NCI-H526 (cell line): ENCODE measurements at places on chromosomes 12 and 14.
A peak's percentile ranks its signal among the peaks of the same experiment; 100 is the strongest.

GRCh38 chr12:3302401-3303041 is 188.5 kb upstream of the PRMT8 start:
- DNase-seq: no peak

DNA sequence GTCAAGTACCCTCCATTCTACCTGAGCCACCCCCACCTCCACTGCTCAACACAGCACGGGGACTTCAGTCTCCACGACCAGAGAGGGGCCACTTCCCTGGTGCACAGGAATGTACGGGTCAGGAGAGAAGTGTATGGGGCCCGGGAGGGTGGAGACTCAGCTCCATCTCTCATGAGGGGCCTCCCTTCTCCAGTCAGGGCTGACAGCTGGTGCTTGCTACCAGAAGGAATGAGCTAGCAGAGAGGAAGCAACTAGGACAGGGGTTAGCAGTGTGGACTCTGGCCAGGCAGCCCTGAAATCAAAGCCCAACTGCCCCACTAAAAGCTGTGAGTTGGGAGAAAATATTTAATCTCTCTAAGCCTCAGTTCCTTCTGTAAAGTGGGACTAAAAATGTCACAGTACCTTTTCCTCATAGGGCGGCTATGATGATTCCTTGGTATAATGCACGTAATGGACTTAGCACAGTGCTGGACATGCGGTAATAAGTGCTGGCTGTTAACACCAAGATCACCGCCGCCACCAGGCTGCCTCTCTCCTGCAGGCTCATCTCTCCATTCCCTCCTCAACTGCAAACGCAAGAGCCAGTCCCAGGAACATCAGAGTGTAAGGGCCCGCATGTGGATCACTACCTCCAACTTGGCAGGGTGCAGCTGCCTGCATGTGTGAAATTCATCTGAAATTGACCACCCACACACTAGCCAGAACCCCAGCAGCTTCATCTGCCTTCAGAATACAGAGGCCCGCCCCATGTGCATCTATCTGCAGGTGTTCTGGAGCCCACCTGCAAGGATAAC is 14.6 kb downstream of the ACTN1 start:
- DNase-seq: no peak

DNA sequence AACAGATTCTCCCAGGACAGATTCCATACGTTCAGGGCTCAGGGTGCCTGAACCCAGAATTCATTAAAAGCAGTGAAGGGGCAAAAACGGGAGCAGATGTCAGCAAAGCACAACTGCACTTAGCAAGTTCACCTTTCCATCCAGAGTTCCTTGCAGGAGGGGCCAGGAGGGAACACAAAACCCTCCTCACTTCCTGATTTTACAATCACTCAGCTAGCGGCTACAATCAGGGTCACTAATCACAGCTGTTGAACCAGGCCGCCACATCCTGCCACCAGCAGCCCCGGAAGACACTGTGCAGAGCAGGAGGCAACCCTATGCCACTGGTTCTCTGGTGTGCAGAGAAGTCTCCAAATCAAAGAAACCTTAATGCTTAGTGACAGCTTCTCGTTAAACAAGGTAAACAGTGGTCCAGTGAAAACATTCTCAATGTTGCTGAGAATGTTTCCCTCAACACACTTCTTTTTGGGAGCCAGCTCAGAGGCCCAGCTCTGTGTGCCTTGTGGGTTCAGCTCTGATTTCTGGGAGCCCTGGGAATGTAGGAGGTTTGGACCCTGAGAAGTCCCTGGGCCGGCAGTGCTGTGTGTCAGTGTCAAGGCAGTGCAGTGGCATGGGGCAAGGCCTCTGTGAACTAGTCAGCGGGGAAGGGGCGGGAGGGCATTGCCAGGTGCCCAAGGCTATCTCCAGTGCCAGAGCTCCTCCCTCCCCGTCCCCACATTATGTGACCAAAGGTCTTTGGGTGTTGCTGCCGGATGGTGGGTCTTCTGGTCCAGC is 54.5 kb downstream of the VCPKMT start:
- no peak for DNase-seq

- no peak for DNase-seq
Observed at GRCh38 chr14:76382495-76382832, 6.5 kb downstream of the ESRRB start.

- DNase-seq: no peak
Observed at GRCh38 chr12:72173974-72174373, 98.2 kb upstream of the TRHDE start.

DNA sequence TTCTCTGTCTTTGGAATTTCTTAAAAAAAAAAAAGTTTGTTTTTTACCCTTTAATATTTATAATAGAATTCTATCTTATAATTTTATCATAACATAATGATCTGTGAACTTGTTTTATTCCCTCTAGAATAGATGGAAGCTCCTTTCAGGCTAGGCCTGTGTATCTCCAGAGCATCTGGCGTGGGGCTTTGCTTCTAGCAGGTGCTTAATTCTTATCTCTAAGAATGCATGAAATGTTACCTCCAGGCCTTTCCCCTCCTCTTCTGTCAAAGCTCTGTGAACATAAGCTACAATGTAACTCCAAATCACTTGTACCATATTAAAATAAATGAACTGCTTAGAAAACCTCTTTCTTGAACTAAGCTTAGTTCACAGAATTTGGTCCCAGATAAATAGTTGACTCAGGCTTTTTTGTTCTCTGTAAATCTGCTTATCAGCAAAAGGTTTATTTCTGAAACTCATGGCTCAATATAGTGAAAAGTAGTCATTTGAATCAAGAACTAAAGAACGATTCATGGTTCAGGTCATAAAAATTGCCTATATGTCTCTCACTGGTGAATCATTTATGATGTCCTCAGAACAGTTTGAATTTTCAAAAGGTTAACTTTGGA is 407.1 kb downstream of the TRHDE start:
- no peak for DNase-seq

GRCh38 chr12:49942921-49943624 is 7.5 kb upstream of the AQP2 start:
- DNase-seq: no peak

- DNase-seq: no peak
Observed at GRCh38 chr14:35365130-35366055, 39.2 kb downstream of the NFKBIA start.

DNA sequence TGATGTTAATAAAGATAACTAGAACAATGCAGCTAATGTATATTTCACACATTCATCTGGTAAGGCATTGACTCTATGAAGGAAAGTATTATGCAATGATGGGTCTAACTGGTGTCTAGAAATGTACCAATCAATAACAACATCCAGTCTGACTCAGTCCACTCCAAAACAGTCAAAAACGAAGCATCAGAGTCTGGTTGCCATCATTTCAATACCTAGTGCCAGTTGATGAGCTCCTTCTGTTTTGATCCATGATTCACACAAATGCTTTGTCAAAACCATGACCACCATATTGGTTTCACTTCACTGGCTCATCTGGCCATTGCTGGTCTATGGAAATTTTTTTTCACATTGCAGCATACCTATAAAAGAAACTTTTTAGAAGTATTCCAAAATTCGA is 747.2 kb upstream of the TMEM132C start:
- no peak for DNase-seq

DNA sequence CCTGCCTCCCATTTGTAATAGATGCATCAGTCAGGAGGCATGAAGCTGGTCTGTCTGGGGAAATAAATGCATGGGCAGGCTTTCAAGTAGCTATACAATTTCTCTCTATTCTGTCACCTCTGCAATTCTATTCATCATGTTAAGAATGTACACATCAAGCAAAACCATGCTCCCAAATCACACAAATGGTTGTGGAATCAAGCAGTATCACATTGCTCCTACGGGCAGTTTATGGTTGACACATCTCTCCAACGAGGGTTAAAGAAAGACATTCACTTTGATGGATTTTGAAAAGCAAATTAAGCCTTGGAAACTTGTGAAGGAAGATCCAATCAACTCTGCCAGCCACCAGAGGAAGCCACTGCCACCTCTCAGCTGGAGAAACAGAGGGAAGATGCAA is 1277.4 kb upstream of the TMEM132C start:
- DNase-seq: no peak

DNA sequence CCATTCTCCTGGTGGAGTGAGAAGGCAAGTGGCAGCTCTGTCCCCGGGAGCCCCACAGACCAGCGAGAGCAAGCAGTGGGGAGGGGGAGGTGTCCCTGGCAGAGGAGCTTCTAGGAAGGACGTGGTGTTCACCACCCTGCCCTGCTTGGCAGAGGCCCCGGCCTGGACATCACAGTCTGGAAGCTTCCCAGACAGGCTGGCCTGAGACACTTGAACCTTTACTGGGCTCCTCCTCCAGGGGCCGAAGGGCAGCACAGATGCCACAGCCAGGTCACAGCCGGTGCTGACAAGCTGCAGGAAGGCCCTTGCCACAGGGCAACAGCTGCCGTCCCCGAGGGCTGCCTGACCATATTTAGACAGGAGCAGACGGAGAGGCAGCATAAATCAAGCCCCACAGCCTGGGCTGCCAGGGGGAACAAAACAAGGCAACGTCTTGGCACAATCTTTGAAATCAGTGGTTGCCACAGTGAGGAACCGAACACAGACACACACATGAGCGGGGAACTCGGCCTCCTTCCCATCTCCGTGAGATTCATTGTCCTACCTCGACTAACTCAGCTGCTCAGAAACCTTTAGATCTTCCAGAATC is 28.5 kb downstream of the PRIMA1 start:
- DNase-seq: peak; percentile 6

DNA sequence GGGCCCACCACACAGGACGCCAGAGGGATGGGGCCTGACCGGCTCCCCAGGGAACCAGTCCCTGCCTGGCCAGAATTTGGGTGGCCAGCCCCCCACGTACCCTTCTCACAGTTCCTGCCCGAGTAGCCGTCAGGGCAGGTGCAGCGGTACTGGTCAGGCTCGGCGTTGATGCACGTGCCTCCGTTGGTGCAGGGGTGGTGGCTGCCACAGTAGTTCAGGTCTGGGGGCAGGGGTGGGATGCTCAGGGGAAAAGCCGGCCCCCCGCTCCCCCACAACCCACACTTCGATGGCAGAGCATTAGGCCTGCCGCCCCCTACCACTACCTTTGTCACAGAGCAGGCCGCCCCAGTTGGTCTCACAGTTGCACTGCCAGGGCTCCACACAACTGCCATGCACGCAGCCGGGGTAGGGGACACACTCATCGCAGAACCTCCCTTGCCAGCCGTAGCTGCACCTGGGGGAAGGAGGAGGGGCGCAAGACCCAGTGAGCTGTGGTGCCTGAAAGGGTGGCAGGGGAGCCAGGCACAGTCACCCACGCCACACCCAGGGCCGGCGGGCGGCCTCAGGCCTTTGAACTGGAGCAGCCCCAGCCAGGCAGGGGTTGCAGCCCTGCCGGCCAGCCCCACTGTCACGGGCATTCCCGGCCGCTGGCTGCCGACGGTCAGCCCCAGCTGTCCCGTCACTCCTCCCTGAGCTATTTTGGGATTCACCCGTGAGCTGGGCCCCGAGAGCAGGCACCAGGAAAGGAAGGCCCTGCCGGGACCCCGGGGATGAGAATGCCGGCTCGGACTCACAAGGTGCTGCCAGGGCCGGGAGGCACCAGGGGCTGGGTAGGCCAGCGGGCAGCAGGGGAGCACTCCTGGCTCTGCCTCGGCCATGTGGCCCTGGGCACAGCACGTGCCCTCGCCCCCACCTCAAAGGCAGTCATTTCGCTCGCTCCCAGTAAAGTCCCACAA is 16.5 kb downstream of the JAG2 start:
- DNase-seq: no peak

DNA sequence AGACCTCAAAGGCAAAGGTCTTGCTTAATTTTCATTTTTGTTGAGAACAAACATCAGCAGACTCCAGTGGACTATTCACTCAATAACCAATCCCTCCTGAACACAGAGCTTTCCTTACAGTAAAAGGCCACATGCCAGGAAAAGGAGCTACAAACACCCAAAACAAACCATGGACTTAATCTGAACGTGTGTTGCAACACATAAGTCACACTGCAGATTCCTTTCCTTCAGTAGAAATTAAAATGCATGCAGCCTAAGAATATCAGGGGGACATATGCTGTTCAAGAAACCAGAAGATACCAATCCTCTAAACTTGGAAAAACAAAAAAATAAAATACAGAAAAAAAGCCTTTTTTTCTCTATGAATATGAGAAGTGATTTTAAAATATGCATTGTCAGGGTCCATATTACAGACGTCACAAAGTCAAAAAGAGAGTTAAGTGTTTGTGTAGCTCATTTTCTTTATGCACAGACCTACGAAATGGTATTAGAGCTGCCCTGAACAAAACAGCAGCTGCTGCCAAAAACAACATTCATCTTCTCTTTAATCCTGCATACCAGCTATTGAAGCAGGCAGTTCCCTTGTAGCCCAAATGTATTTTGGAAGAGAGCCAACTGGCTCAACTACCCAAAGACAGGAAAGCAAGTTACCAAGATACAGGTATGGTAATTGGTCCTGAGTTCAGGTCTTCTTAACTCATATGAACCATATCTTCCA is 26.2 kb downstream of the KITLG start:
- no peak for DNase-seq

DNA sequence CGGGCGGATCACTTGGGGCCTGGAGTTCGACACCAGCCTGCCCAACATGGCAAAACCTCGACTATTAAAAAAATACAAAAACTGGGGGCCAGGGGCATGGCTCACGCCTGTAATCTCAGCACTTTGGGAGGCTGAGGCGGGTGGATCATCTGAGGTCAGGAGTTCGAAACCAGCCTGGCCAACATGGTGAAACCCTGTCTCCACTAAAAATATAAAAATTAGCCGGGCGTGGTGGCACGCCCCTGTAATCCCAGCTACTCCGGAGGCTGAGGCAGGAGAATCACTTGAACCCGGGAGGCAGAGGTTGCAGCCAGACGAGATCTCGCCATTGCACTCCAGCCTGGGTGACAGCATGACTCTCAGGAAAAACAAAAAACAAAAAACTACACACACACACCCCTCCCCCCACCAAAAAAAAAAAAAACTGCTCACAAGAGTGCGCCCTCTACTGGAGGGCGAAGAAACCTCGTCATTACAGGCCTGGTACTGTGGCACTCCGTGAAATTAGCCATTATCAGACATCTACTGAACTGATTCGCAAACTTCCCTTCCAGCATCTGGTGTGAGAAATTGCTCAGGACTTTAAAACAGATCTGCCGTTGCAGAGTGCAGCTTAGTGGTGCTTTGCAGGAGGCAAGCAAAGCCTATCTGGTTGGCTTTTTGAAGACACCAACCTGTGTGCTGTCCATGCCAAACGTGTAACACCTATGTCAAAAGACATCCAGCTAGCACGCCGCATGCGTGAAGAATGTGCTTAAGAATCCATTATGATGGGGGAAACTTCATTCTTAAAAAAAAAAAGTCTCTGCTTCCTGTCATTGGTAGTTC is 7.7 kb downstream of the PPP1R3E start:
- DNase-seq: no peak
